Uterus (tissue), 4 donors: ENCODE measurements at places on chromosomes 13 and 19. TPM values are rescaled to one million over a fixed set of nuclear protein-coding genes. Genes with fewer than 3 reads are reported as not detected.

DNA sequence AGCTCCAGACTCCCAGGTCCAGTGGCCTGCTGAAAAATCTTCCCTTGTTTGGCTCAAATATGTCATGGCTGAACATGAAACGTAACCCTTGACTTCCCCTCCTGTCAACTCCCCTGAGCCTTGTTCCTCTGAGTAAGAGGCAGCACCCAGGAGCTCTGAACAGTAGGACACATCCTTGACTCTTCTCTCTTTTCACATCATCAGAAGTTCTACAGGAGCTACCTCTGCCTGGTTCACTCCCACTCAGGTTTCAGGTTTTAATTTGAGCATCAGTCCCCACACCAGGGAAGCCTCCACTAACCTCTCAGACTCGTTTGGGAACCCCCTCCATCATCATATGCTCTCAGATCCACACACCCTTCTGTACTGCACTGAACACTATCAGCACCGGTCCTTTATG, 30.3 kb downstream of the ZNF823 start:
- no peak for DNase-seq

GRCh38 chr19:5447700-5448311, 7.4 kb upstream of the ZNRF4 start:
- no peak for DNase-seq

DNA sequence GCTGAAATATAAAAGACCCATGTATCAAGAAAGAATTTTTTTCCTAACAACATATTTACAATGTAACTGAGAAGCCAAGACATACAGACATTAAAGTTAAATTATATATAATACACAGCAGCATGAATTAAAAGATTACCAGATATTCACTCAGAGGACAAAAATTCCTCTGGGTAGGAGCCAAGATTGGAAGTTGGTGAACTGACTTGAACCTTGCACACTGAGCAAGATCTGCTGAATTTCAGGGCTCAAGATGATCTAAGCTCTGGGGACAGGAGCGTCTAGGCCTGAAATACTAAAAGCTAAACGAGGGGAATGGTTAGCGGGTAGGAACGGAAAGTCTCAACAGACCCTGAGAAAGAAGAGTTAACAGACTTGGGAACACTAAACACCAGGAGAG, 8.5 kb downstream of the FOXO1 start:
- DNase-seq = no peak

- no peak for DNase-seq
Observed at GRCh38 chr19:20244356-20244755, 77.3 kb downstream of the ZNF486 start.

DNA sequence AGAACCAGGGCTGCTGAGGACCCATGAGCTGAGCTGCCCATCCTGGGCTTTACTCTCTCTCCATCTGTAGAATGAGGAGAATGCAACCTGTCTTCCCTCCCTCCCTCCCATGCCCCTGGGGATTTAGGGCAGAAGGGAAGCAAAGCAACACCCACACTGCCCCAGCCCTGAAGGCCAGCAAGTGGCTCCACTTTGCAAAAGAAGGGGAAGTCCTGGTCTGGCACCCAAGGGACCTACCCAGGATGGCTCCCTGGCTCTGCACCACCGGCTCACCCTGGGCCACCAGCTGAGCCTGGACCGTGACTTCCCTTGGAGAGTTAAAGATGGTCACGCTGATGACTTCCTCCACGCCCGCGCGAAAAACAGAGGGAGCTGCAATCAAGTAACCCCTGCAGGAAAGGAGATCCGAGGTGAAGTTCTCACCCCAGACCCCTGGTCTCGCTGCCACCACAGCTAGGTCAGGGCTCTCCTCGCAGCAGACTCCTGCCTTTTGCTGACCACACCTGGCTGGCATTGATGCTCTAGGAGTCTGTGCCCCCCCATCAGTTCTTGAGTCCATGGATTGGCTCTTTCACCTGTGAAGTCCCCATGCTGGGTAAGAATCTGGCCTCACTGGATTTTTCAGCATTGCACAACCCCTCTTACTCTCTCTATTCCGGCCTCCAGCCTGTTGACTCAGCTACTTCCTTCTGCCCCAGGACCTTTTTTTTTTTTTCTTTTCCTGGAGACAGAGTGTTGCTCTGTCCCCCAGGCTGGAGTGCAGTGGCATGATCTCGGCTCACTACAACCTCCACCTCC, 4.6 kb downstream of the CPAMD8 start:
- no peak for DNase-seq

DNA sequence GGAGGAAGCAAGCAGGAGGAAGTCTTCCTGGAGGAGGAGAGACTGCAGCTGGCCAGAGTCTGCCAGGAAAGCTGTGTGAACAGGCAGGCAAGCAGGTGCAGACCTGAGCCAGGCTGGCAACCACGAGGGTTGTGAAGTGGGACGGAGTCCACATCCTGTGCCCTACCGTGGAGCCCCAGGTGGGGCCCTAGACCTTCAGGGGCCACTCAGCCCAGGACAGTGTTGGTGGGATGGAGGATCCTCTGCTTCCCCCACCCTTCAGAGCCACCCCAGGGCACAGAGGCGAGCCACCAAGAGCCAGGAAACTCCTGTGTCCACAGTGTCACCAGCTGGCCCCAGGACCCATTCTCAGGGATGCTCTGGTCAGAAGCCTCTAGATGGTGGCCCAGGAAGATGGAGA, 8.4 kb upstream of the VSTM2B start:
- no peak for DNase-seq

DNA sequence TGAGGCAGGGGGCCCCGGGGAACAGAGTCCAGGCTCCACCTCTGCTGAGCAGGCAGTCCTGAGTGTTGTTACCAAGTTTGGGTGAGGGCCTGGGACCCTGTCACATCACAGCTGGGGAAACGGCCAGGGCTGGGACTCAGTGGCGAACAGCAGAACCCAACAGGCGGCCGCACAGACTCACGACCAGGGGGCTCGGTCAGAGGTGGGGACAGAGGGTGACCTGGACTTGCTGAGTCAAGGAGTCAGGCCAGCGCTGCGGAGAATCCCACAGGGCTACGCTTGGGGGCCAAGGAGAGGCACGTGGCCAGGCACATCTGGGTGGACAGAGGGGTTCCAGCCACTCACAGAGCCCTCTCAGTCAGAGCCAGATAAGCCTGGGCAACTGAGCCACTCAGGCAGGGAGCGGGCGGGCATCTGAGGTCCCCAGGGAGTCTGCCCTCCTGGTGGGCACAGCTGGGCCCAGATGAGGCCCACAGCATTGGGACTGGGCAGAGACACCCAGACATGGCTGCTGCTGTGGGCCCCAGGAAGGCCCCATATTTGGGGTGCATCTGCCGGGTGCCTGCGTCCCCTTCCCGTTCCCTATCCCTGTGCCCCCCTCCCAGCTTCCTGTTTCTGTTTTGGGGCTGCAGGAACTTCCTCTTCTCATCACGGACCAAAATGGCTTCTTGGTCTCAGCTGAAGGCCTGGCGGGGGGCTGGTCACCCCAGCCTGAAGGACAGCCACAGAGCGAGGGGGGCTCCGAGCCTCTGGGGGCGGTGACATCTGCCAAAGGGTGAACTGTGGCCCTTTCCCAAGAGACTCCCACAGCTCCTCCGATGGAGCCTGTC, 34.0 kb downstream of the CEBPA start:
- DNase-seq = no peak

- no peak for DNase-seq
Observed at GRCh38 chr19:28405346-28405742, 807.6 kb downstream of the UQCRFS1 start.

- no peak for DNase-seq
Observed at GRCh38 chr13:19737844-19738557, 44.7 kb downstream of the PSPC1 start.

GRCh38 chr19:17871878-17872250, at the start of gene SLC5A5:
TSS of gene SLC5A5 (plus strand) at chr19:17871945. CDS start at chr19:17872320, 375 bp downstream.
- DNase-seq = no peak

GRCh38 chr13:19673473-19674430, 40.3 kb downstream of the MPHOSPH8 start:
- no peak for DNase-seq

DNA sequence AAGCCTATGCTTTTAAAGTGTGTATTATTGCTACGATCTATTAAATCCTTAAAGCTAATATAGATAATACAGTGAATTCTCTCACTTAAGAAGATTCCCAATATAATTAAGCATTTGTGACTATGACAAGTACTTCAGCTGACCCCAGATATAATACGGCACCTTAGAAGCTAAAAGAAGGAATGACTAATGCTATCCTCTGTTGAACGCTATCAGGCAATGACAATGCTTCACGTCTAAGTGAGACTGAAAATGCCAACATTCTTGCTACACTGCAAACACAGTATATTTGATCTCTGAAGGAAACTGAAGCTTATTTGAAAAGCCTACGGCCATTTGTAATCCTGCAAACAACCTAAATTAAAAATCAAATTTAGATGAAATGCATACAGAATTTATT, 19.7 kb downstream of the VWA8 start:
- DNase-seq = no peak

- no peak for DNase-seq
Observed at GRCh38 chr13:46100191-46100815, 4.5 kb downstream of the CPB2 start.

GRCh38 chr13:61110732-61111131, 304.9 kb downstream of the PCDH20 start:
- DNase-seq = no peak

- no peak for DNase-seq
Observed at GRCh38 chr13:96248996-96249395, 159.1 kb downstream of the HS6ST3 start.

- DNase-seq = no peak
Observed at GRCh38 chr13:62060570-62060969, 644.9 kb upstream of the PCDH20 start.

DNA sequence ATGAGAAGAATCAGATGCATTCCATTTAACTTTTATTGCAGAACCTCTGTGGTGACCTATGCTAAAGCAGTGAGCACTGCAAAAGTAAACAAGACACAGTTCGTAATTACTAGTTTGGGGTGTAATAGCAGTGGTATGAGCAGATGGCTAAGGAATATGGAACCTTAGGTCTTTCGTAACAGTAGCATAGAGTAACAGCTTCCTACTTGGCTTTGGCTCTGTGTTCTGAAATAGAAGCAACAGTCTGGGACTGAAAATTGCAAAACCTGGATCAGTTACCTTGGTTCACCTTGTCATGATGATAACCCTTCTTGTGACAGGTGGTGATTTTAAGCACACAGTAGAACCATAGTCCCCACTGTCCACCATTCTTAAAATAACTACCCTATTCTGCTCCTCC, 303.4 kb downstream of the GPC6 start:
- DNase-seq = no peak

GRCh38 chr19:37572203-37572602, 22.4 kb downstream of the ZNF571 start:
- DNase-seq = no peak

DNA sequence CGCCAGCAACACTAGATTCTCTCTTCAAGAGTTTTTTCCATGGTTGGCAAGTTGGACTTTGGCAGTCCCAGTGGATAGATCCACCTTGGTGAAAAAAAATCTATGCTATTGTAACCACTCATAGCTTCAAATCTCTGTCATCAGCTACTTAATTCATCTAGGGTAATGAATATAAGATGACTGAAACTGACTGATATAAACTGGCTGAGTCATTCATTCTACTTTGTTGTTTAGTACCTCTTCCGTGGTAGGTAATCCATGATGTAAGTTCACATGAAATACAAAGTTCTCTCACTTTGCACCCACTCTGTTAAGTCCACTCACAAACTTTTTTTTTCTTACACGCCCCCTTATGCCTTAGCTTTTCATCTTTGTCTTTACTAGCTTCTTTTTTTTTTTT, 1381.5 kb downstream of the SLITRK5 start:
- no peak for DNase-seq

DNA sequence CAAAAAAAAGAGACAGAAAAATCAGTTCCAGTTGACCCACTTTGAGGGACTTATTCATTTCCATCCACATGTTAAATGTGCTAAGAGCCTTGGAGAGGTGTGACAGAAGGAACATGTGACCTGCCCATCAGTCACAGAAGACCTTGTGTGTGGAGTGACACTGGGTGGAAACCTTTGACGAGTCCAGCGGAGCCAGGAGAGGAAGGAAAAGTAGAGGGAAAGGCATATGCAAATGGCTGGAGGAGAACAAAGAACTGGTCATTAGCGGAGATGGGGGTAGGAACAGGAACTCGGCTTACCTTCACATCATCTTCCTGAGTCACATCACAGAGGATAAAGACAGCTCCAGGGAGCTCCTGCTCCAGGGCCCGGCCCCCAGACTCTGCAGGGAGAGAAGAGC, 2.3 kb downstream of the HSD17B14 start:
- no peak for DNase-seq

DNA sequence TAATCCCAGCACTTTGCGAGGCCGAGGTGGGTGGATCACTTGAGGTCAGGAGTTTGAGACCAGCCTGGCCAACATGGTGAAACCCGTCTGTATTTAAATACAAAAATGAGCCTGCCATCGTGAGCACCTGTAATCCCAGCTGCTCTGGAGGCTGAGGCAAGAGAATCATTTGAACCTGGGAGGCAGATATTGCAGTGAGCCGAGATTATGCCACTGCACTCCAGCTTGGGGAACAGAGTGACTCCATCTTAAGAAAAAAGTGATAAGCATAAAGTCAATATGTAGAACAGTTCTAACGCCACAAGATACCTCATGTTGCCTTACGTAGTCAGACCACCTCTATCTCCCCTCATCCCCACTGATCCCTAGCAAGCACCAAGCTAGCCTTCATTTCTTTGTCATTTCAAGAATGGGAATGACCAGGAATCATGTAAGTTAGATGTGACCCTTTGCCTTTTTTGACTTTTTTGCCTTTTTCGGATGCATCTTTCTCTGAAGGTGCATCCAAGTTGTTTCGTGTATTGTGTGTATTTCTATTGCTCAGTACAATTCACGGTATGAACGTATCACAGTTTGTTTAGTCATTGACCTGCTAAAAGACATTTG, 6.4 kb downstream of the RPL21 start:
- no peak for DNase-seq

DNA sequence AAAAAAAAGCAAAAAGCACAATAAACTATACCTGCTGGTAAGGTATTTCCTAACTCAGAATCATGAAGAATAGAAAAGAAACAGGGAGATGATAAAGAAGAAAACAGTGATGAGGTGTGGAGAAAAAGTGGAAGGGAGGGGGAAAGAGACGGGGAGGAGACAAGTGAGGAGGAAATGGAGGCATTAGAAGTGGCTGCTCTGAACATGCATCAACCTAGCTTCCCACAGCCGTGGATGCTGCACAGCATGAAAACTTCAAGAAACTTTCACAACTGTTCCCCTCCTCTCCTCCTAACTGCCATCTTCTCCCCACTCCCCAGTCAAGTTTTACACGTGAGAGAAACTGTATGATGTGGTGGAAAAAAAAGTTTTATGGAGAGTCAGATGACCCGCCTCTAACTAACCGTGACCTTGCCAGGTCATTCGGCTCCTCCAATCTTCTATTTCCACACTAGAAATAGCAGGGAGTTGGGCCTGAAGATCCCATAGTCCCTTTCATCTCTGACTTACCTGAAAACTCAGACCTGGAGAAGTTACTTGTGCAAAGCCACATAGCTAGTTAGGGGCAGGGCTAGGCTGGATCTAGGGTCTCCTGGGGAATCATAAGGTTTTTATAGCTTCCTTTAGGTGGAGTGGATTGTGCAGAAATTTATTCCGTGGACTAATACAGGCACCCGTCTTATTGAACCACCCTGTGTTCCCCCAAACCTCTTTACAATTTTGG, 461.9 kb downstream of the KLF5 start:
- no peak for DNase-seq

The PDE4A gene
- total RNA-seq = 4.6 TPM

The SCAF1 gene
- 76.9 TPM for total RNA-seq

The ADPRHL1 gene
- 1.6 TPM for total RNA-seq

The CCDC169 gene
- not detected for total RNA-seq

The PLIN4 gene
- 19.7 TPM for total RNA-seq

The ZNF653 gene
- 0.88 TPM for total RNA-seq

The SIGLEC12 gene
- total RNA-seq = 0.40 TPM

The CDX2 gene
- not detected for total RNA-seq

The CFAP97D2 gene
- total RNA-seq = not detected
